Stimulated activated CD8-positive, alpha-beta memory T cell treated with anti-CD3 and anti-CD28 coated beads, Interleukin-15, amount 100 ng/mL, for 24 hours (primary cell): ENCODE measurements at places on chromosomes 5 and 9.

- DNase-seq, result no peak
Observed at GRCh38 chr5:104789366-104789765, 1226.8 kb upstream of the NUDT12 start.

DNA sequence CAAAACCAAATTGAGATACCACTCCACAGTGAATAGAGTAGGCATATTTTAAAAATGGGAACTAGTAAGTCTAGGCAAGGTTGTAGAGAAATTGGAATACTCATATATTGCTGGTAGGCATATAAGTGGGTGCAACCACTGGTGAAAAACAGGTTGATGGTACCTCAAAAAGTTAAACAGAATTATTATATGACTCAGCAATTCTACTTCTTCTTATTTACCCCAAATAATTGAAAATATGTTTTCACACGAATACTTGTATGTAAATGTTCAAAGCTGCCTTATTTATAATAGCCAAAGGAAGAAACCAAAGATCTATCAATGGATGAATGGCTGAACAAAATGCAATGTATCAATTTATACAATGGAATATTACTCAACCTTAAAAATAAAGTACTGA is 79.1 kb downstream of the CDH9 start:
- DNase-seq, result no peak

DNA sequence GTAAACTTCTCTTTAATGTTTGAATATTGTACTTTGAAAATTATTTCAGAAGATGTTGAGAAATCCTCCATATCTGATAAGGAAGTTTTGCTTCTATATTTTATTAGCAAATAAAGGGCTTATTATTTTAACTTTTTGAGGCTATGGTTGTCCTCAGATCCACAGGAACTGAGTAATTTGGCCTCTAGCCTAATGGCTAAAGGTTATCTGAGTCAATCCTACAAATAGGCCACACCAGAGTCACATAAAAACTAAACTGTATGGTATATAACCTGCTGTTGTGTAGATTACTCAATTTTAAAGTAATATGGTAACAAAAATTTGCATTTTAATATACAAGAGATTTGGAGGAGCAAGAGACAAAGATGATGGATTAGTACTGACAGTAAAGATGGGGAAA is 549.2 kb upstream of the GRAMD2B start:
- DNase-seq, result no peak

- DNase-seq, result no peak
Observed at GRCh38 chr5:162657076-162657475, 589.5 kb downstream of the GABRG2 start.

DNA sequence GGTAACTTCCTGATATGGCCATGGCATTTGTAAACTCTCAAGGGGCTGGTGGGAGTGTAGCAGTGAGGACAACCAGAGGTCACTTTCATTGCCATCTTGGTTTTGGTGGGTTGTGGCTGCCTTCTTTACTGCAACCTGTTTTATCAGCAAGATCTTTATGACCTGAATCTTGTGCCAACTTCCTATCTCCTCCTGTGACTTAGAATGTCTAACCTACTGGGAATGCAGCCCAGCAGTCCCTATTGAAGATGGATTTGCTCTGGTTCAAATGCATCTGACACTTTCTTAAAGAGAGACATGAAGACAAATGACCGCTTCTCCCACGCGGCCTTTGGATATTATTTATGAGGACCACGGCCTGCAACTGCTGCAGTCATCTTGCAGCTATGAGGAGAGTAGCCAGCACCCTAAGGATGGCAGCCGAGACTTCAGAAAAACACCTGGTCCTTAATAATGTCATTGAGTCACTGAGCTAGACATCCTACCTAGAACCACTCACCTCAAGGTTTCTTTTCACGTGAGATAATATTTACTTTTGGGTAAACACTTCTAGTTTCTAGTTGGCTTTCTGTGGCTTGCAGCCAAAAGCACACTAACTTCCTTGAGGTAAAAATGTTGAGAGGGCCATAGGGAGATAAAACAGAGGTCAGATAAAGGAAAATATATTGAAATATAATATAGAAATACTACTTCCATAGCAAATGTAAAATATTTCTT is 28.2 kb downstream of the CETN3 start:
- no peak for DNase-seq

GRCh38 chr5:38709678-38710306 is 136.0 kb upstream of the OSMR start:
- no peak for DNase-seq

GRCh38 chr5:146825033-146825432 is 53.5 kb downstream of the PPP2R2B start:
- no peak for DNase-seq

DNA sequence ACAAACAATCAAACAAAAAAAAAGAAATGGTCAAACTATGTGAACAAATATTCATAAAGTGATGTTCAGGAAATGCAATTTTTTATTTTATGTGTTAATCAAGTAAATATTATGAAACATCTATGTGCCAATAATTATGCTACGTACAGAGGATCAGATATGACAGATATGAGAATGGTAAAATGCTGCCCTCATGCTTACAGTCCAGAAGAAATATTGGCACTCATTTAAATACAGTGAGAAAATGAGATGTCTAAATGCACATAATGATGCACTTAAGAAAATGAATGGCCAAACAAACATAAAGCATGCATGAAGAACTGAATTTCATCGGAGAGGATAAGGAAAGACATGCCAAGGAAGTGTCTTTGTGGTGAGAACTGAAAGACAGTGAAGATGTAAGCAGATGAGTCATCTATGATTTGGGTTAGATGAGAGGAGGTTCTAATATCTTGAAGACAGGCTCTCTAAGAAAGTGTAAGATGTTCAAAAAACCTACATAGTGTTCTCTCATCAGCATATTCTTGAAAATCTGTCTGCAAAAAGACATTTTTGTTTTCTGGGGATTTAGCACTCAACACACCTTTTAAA is 1231.1 kb upstream of the ACO1 start:
- no peak for DNase-seq

GRCh38 chr5:115583474-115583873 is 18.8 kb downstream of the TICAM2 start:
- DNase-seq, result no peak

- DNase-seq, result no peak
Observed at GRCh38 chr9:111149018-111149759, 110.9 kb upstream of the LPAR1 start.

- DNase-seq, result no peak
Observed at GRCh38 chr9:22813529-22813928, 366.9 kb downstream of the DMRTA1 start.

DNA sequence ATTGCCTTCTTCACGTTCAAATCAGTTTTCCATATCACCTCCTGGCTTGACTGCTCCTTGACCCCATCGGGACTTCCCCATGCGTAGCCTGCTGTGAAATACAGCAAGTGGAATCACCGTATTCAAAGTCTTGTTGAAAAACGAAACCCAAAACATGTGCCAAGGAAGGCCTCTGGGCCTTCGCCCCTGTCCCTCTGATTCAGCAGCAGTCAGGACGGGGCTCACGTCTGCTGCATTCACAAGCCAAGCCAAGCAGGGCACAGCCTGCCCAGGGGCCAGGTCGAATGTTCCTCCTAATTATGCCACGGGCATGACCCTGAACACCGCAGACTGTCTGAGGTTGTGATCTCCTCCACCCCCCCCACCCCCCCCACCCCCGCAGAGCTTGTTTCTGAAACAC is 960 bp upstream of the CTNND2 start:
- no peak for DNase-seq

DNA sequence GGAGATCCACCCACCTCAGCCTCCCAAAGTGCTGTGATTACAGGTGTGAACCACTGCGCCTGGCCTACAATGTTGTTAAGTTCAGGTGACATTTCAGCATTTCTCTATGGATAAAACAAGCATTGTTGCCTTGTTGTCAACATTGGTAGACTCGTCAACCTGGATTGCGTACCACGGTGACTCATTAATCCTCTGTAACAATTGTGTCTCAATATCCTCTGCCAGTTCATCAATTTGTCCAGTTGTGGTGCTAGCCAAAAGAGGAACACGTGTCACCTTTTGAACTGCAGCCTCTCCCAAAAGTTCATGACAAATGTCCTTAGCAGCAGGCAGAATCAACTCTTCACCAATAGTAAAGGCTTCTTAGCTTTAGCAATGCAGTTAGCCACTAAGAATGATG is 46.3 kb upstream of the LARP1 start:
- DNase-seq, result no peak

- DNase-seq, result no peak
Observed at GRCh38 chr5:124054564-124054963, 542.6 kb downstream of the CSNK1G3 start.

GRCh38 chr9:85960688-85961093 is 19.7 kb downstream of the NAA35 start:
- no peak for DNase-seq

DNA sequence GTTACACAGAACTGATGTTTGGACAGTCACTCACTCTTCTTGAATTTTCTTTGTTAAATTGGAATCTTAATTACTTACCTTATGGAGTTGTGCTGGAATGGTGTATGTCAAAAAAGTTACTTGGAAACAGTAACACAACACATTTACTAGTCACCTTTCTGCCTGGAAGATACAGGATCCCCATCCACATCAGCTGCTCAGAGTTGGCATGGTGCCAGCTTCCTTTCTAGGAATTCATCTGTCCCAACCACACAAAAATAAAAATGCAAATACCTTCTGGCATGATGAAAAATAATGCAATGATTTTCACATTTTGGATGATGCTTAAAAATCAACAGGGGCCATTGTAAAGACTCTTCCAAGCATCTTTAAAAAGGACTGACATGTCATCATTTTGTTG is 341.5 kb downstream of the TMEM38B start:
- DNase-seq, result no peak

DNA sequence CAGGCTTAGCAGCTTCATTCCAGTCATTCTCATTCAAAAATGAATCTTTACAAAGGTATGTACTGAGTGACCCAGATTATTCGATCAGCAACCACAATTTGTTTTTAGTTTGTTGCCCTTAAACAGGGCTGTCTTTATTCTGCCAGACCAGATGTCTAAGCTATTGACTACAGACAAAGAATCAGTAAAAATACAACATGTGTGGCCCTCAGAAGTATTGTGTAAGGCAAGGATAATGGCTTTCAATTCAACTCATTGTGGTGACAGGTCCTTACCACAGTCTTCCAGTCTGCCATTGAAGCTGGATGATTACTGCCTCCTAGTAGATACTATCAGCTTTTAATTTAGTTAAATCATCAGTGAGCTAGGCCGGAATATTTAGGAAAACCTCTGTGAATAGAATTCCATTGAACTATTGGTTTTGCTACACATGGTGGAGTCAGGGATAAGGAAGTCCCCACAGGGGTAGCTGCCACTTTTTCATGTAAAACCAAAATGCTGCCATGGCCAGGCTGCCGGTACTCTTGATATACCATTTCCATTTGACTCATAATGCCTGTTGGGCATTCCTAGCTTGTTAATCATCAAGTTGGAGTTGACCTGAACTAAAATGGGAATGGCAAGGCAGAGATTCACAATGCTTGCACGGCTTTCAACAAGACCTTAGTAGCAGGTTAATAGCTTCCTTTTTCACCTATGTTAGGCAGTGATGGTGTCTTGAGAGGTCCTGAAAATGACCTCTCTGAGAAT is 175.6 kb downstream of the MEF2C start:
- DNase-seq, result no peak

GRCh38 chr9:38107811-38108304 is 38.8 kb upstream of the SHB start:
- no peak for DNase-seq

- no peak for DNase-seq
Observed at GRCh38 chr5:139078345-139078744, 119.8 kb downstream of the SIL1 start.

GRCh38 chr5:7039074-7039473 is 325.8 kb downstream of the TENT4A start:
- DNase-seq, result no peak

DNA sequence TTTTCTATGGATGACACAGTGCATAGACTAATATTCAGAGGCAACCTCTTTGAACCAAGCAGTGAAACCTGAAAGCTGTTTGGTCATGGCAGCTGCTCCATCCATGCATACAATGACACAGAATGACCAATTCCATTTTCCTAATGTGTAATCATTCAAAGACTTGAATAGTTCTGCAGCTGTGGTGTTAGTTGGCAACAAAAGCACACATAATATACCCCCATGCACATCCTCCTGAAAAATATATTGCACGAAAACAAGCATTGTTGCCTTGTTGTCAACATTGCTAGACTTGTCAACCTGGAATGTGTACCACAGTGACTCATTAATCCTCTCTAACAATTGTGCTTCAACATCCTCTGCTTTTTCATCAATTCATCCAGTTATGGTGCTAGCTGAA is 71.0 kb upstream of the SEMA6A start:
- no peak for DNase-seq

GRCh38 chr9:75642522-75642921 is 248.0 kb upstream of the PCSK5 start:
- DNase-seq, result no peak

GRCh38 chr5:77076961-77077828 is 9.9 kb downstream of the ZBED3 start:
- DNase-seq, result peak; percentile 42

DNA sequence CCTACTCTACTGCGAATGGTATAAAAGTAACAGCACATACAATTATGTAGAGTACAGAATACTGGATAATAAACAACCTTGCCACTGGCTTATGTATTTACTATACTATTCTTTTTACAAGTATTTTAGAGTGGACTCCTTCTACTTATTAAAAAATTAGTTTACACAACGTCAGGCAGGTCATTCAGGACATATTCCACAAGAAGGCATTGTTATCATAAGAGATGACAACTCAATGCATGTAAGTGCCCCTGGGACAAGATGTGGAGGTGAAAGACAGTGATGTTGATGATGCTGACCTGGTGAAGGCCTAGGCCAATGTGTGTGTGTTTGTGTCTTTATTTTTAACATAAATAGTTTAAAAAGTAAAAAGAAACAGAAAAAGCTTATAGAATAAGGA is 421.7 kb downstream of the CDH12 start:
- DNase-seq, result no peak

- no peak for DNase-seq
Observed at GRCh38 chr5:136063778-136064465, 35.1 kb downstream of the TGFBI start.

DNA sequence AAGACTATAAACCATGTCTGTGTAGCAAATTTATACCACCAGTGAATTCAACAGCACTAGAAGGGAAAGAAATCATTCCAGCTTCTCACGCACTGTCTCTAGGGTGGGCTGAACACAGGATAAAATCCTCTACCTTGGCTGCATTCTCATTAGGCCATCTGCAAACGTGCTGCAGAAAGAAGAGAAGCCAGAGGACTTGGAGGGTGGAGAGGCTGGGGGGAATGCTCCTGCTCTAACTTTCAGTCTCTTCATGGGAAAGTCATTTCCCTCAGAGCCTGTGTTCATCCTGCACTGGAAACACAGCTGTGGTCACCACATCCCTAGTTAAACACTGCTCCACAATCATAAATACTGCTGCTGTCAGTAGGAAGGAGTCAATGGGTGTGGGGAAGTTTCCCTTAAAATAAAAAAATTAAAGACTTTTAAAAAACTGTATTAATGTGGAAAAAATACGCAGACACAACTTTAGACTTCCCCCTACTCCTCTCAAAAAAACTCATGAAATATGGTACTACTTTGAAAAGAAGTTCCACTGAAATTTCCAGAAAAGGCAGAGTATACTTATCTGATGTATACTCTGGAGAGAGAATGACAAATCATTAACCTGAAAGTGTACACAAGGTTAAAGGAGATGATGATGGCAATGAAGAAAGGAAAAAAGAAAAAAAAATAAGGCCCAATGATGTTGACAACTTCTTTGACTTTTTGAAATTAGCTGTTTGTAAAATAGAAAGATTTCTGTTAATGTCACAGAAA is 46.8 kb downstream of the LHFPL2 start:
- no peak for DNase-seq

- no peak for DNase-seq
Observed at GRCh38 chr9:84659313-84659712, 10.2 kb upstream of the NTRK2 start.

- DNase-seq, result no peak
Observed at GRCh38 chr9:13674926-13675637, 395.6 kb upstream of the MPDZ start.
